GM06990 (cell line): ENCODE measurements at places on chromosomes 5 and 9.

DNA sequence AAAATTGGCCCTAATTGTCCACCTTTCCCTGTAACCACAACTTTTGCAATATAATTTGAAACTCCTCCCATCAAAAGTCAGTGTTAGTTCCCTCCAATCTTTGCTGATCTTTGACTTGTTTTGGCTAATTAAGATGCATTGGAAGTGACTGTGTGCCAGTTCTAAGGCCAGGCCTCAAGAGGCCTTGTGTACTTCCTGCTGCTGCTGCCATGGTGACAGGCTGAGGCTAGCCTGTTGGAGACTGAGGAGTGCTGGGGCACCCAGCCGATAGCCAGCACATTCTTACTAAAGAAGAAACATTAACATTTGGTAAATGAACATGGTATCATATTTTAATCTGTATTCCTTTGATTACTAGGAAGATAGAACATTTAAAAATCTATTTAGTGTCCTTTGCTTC, 86.5 kb downstream of the SREK1 start:
- DNase-seq = no peak

GRCh38 chr5:387491-388265, 55.3 kb upstream of the EXOC3 start:
- DNase-seq = no peak

DNA sequence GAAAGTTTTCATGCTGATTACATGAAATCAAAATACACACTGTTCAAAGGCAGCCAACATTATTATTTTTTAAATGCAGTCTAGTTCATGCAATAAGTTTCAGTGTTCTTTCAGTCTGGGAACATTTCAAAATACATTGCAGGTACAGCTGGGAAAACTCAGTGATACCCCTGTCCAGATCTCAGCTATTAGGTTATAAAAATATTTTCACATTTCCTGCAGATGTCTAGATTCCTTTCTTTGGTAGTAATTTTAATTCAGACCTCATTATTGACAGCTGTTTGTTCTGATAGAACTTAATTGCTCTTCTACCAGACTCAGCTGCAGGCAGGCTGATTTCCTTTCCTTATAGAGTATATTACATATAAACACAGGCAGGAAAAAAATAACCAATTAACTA, 556.8 kb upstream of the DMAC1 start:
- no peak for DNase-seq

DNA sequence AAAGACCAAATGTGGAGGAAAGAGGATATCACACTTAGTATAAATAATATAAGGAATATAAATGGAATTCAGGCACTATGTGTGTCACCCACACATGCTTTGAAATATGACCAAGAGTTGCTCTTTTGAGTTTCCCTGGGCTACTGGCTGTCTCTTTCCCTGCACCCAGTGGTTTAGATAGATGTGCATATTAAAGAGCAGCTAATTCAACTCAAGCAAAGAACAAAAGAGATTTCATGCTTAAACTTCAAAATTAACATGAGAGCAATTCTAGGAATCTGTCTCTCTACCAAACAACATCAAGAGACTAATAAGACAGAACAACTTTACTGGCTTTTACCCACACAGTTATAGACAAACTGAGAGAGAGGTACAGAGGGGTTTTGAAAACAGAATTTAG, 38.0 kb upstream of the ITGA1 start:
- DNase-seq = no peak

GRCh38 chr5:81851481-81852178, 100.7 kb upstream of the SSBP2 start:
- DNase-seq = peak; percentile 98

- DNase-seq = peak; percentile 51
These were observed 13.4 kb downstream of the PWWP2A start for GRCh38 chr5:160105686-160106360.
